ENCODE measurements at places on chromosomes 2 and 18.
A peak's percentile ranks its signal among the peaks of the same experiment; 100 is the strongest.

- DNase-seq, result no peak
These were observed 87.5 kb downstream of the POLR1A start for GRCh38 chr2:86017901-86018896.

DNA sequence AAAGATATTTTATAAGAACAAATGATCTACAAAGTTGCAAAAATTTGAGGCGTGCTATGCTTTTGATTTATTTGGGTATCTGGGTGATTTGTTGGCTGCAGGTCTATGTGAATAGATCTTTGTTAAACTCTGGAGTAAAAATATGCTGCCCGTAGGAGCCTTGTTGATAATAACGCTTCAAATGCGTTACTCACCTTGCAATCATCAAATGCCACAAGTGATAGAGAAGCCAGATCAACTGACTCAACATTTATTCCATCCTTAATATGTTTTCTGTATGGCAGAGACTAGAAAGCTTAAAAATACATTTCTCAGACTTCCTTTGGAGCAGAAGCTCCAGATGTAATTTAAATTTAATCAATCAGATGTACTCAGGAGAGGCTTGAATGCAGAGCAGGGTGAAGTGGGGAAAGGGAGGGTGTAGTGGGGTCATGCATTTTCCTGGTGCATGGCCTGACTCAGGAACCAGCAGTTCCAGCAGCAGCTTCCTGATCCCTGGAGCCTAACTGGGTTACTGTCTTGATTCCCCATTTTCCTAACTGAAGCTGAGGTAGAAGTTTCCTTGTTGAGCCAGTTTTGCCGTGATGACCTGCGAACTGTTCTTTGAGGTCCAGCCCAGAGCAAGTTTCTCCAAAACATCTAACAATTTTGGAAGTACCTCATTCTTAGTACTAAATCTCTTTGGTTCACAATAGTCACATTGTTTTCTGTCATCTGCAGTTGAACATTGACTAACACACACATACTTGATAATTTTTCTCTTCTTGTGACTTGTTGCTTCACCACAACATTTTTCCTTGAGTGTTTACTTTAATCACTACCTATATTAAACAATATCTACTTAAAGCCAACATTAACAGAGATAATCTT, 284.7 kb upstream of the CWC22 start:
- no peak for DNase-seq

GRCh38 chr2:59745085-59745484, 808.4 kb downstream of the BCL11A start:
- no peak for DNase-seq

GRCh38 chr18:56835331-56835730, 184.2 kb downstream of the WDR7 start:
- DNase-seq, result no peak

DNA sequence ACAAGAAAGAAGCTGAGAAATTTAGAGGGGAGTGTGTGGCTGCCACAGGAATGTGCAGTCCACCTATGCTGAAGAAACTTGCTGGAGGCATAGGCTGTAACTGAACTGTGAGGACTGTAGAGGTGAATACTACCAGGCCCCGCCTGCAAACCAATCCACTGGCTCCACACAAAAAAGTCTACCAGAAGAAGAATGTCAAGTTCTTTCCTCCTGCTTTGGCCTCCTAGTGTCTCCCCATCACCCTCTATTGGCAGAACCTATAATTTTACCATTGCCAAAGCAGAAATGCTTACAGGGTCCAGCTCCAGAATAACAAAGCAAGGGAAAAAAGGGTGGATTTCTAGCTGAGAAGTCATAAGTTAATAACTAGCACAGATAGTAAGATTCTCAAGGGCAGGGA, 5.9 kb upstream of the ATP5MC3 start:
- no peak for DNase-seq

DNA sequence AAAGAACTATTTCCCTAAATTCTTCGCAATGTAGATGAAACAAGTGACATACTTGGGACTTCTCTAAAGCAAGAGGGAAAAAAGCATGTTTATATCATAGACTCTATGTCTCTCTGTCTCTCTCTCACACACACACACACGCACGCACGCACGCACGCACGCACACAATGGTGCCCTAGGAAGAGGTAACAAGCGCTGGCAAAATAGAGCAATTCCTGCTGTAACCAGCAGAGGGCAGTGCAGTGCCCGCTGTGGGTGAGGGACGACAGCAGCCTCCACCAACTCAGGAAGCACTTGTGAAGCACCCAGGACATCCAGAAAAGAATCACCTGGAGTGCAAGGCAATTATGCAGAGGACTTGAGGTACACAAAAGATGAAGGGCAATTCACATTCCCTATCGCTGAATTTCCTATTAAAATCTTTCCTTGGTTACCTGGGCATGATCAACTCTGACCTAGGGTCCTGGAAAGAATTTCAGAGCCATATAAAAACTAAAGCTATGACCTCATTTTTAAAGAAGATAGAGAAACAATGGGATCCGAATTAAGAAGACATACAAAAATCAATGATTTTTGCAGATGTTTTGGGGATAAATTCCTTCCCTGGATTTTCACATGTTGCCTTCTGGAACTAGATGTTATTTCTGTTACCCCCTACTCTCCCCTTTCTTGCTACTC, 166.4 kb downstream of the PDE11A start:
- DNase-seq, result peak; percentile 5

DNA sequence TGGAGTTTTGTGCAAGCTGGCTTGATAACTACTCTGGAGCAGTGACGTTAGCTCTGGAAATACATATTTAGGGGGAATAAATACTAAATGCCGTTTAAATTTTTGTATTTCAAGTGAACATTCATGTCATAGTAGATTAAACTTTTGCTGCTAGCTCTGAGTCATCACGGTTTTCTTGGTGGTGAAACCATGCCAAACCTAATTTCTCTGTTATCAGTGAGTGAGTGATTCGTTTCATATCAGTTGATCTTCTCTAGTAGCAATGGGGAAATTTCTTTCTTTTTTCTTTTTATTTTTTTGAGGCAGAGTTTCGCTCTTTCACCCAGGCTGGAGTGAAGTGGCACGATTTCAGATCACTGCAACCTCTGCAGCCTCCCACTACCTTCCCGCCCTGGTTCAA, 211.1 kb downstream of the PTPRM start:
- no peak for DNase-seq

GRCh38 chr2:63432373-63432772, 155.9 kb downstream of the WDPCP start:
- no peak for DNase-seq

- DNase-seq, result no peak
These were observed 203.2 kb downstream of the BABAM2 start for GRCh38 chr2:28093768-28094167.

- DNase-seq, result no peak
These were observed 271.3 kb upstream of the STON1 start for GRCh38 chr2:48258481-48259149.

DNA sequence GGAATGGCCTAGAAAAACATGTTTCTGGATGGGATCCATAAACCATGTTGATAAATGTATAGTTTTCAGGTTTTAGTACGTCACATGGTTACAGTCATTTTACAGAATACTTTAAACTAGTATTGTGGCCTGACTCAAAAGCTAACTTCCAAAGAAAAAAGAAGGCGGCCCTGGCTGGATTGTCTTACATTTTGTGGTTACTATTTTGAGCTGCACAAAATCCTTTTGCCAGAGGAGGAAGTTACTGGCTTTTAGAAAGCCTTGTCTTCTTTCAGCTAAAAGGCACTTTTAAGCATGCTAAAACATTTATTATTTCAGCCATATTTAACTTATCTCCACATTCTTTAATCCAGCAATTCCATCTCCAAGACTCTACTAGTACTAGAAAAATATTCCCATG, 227.9 kb downstream of the CDH2 start:
- no peak for DNase-seq

GRCh38 chr2:185802926-185803325, 64.3 kb downstream of the FSIP2 start:
- no peak for DNase-seq

Measured in occipital lobe (tissue), 3 donors.